Esophagus muscularis mucosa (tissue), 4 donors: ENCODE measurements at places on chromosomes 7 and 10. TPM values are rescaled to one million over a fixed set of nuclear protein-coding genes. Genes with fewer than 3 reads are reported as not detected.

GRCh38 chr7:27930910-27931476, 191.0 kb downstream of the TAX1BP1 start:
- DNase-seq, result no peak
- H3K36me3 ChIP-seq, result no peaks in the 10 kb centered on the region
- no peak overlapping the region for H3K4me3 ChIP-seq
- no peaks in the 10 kb centered on the region for H3K27me3 ChIP-seq
- peaks cover 3% of the 10 kb centered on the region for H3K4me1 ChIP-seq

- no peak overlapping the region for H3K4me3 ChIP-seq
- H3K27me3 ChIP-seq, result no peaks in the 10 kb centered on the region
- DNase-seq, result no peak
- peaks cover 37% of the 10 kb centered on the region for H3K4me1 ChIP-seq
- H3K36me3 ChIP-seq, result no peaks in the 10 kb centered on the region
- no peak overlapping the region for H3K27ac ChIP-seq
Observed at GRCh38 chr10:89030791-89031190, 40.2 kb downstream of the FAS start.

- no peaks in the 10 kb centered on the region for H3K27me3 ChIP-seq
- no peak for DNase-seq
- H3K36me3 ChIP-seq, result no peaks in the 10 kb centered on the region
- no peak overlapping the region for H3K27ac ChIP-seq
- no peak overlapping the region for H3K4me3 ChIP-seq
- no peaks in the 10 kb centered on the region for H3K4me1 ChIP-seq
Observed at GRCh38 chr10:1183033-1183396, 126.8 kb downstream of the WDR37 start.

Gene PGAM2
- not detected for total RNA-seq
